ENCODE measurements at places on chromosomes 3 and 15.

GRCh38 chr3:69091389-69092029 lies 6.8 kb downstream of the ARL6IP5 start:
- DNase-seq: no peak

GRCh38 chr3:141737678-141738021 lies 448 bp upstream of the RNF7 start:
- DNase-seq: no peak

- no peak for DNase-seq
These were observed 4.0 kb upstream of the LMCD1 start for GRCh38 chr3:8497582-8497981.

- no peak for DNase-seq
These were observed 77.1 kb downstream of the BFSP2 start for GRCh38 chr3:133476971-133477375.

DNA sequence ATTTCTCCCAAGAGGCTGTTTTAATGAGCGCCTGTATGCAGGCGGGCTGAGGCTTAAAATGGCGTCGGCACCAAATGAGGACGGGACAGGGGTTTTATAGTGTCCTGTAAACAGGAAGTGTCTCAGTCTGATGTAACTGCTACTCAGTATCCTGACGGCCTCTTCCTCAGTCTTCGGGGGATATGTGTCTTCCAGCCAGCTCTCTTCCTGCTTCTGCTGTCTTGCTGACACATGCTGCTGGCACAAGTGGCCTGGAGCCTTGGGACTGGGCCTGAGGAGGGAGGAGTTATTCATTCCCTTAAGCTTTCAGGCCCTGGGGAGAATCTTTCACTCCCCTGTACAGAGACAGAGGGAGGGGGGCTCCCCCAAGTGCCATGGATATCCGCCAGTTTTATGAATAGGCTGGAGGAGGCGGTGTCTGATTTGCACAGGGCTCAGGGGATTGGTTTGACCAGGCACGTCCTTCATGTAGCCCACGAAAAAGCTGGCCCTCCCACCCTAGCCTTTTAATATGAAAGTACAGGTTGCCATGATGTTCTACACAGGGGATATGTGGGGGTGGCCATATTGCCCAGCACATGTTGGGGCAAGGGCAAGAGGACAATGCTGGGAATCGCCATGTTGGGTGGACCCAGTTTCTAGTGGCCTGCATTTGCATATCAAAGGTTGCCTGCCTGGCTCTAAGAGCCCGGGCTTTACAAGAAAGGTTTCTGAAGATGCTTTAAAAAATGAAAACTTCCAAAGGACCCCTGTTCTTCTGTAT lies 19.9 kb downstream of the NDUFB4 start:
- DNase-seq: no peak

DNA sequence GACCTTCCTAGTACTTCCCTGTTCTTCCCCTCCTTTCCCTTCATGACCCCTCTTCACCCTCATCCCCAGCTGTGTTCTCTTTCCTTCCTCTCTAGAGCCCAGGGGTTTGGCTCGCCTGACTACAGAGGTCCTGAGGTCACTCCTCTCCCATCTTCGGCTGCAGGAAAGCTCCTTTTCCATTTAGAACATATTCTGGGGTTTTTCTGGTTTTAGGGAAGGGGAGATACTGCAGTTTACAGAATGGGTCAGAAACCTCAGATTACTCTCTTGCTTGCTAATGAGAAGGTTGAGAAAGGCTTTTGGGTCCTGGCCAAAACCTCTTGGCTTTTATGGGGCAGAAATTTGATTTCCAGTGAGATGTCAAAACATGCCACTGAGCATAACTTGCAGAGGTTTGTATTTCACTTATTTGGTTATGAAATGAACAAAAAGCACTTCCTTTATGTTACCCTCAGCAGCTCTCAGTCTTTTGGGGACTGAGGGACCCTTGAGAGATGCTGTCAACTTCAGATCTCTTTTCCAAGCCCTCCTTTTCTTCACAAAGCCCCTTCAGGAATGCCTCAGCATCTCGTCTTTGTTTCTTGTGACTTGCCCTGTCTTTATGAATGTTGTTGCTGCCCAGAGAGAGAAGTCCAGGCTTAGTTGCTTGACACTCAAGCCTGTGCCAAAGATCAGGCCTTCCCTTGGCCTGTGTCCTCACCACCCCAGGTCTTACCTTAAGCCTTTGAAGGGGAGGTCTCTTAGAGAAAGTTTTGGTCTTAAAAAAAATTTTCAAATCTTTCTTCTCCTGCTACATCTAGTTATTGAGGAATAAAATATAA lies 121.7 kb upstream of the TPM1 start:
- no peak for DNase-seq

DNA sequence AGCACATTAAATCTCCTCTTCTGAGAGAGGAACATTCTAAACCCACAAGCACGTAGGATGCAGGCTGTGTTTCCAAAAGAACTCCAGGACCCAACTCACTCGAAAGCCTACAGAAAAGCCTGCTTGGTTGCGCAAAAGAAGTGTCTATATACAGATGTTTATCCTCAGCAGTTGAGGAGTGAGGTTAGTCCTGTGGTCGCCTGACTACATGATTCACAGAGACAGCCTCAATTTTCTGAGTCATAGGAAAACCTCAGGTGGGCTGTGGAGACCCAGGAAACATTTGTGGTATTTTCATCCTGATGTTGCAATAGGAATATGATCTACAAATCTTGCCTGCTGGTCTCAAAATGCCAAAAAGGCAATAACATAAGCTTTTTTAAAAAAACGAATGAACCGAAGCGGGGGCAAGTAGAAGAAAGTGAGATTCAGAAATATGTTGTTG lies 183.8 kb upstream of the THRB start:
- DNase-seq: no peak

DNA sequence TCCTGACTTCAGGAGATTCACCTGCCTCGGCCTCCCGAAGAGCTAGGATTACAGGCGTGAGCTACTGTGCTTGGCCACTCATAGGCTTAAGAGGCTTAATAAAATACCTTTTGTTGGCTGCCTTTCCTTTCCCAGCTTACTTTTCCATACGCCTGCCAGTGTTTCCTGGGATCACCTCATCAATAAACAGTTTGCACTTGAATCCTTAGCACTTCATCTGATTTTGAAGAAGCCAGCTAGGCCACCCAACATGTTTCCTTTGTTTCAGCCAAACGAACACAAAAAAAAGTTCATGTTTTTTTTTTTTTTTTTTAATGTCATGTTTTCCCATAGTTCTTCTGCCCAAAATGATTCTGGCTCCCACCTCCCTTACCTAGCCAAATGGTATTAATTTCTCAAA lies 92.3 kb downstream of the RAP2B start:
- DNase-seq: no peak

GRCh38 chr15:61137105-61137792 lies 91.9 kb downstream of the RORA start:
- DNase-seq: no peak
